Astrocyte (in vitro differentiated cells and primary cell): ENCODE measurements at places on chromosomes 2 and 18. TPM values are rescaled to one million over a fixed set of nuclear protein-coding genes. Genes with fewer than 3 reads are reported as not detected.
A peak's percentile ranks its signal among the peaks of the same experiment; 100 is the strongest.

DNA sequence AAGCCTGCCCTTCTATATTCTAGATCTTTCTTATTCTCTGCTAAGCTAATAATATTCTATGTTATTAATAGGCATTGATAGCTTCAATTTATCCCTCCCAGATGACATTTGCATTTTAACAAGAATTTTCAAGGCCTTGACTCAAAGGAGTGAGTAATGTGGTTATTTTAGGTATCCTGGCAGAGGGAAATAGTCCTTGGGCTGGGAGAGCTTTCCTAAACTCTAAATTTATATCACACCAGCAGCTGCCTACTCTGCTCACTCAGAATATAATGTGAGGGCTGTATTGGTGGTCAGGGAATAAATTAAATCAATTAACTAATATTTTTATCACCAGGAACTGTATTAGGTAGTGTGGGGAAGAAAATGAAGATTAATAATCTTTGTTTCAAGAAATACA, 74.8 kb upstream of the ADAM23 start:
- DNase-seq, result no peak

DNA sequence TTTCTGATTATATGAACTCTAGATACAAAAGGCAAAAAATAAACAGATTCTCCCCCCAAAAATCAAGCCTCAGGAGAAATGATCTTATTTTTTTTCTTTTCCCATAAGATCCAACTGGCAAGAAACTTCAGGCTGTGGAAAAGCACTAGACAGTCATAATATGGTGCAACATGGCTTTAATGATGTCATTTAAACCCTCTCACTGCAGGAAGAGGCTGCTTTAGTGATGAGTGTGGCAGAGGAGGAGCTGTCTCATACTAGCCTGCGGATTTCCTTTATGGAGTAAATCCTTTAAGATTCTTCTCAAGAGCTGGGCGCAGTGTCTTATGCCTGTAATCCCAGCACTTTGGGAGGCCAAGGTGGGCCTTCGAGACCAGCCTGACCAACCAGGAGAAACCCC, 83.3 kb upstream of the CD28 start:
- DNase-seq, result peak; percentile 97

GRCh38 chr2:237487496-237487895, 445 bp downstream of the MLPH start:
- DNase-seq, result no peak

GRCh38 chr2:28601616-28602015, 105.8 kb downstream of the PLB1 start:
- no peak for DNase-seq

GRCh38 chr2:230505162-230505561, 89.2 kb downstream of the SP100 start:
- DNase-seq, result no peak

- DNase-seq, result no peak
These were observed 13.6 kb upstream of the ZSCAN30 start for GRCh38 chr18:35303610-35304009.

- DNase-seq, result no peak
These were observed 278.7 kb downstream of the EN1 start for GRCh38 chr2:118568700-118569099.

- no peak for DNase-seq
These were observed 1.0 kb upstream of the PRKD3 start for GRCh38 chr2:37325625-37326071.

DNA sequence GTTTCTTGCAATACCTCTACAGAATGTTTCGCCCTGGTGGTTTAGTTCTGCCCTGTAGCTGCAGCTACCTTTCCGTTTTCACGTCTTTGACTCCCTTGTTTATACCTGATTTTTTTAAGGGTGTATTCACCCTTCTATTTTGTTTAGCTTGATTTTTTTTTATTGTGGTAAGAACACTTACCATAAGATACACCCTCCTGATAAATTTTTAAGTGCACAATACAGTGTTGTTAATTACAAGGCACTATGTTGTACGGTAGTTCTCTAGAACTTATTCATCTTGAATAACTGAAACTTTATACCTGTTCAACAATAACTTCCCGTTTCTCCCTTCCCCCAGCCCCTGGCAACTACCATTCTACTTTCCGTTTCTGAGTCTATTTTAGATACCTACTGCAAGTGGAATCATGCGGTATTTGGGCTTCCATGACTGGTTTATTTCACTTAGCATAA, 48.9 kb upstream of the NABP1 start:
- DNase-seq, result no peak

DNA sequence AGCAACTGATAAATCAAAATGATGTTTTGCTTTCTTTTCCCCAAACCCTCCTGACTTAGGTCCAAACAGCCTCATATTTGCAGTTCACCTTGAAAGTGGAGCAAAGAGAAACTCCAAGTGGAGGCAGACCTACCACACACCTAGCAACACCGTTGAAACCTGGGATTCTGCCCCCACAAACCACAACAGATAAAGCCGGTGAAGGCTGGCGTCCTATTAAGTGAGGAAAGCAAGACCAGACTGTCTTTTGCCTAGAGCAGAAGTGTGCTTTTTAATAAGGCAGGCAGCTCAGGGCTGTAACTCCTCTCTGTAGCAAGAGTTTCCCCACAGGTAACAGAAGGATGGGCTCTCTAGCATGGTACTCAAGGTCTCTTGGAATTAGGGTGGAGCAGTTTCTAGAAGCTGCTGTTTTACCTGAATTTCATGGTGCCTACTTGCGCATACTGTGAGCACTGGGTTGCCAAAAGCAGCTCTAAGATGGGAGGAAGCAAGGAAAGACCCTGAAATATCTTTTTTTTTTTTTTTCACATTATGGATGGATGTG, 336.9 kb downstream of the BCL11A start:
- DNase-seq, result no peak

DNA sequence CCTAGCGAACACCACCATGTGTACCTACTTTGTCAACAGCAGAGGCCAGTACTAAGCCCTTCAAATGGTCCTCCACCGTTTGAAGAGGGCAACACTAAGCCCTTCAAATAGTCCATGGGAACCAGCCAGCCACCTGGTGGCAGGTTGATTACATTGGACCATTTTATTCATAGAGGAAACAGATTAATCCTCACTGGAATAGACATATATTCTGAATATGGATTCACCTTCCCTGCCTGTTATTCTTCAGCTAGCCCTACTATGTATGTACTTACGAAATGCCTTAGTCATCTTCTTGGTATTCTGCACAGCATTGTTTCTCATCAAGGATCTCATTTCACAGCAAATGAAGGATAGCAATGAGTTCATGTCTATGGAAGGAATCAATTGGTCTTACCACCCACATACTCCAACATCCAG, 10.0 kb upstream of the ZNF396 start:
- DNase-seq, result peak; percentile 74

GRCh38 chr2:215920244-215921100, 92.9 kb downstream of the MREG start:
- peak; percentile 67 for DNase-seq

DNA sequence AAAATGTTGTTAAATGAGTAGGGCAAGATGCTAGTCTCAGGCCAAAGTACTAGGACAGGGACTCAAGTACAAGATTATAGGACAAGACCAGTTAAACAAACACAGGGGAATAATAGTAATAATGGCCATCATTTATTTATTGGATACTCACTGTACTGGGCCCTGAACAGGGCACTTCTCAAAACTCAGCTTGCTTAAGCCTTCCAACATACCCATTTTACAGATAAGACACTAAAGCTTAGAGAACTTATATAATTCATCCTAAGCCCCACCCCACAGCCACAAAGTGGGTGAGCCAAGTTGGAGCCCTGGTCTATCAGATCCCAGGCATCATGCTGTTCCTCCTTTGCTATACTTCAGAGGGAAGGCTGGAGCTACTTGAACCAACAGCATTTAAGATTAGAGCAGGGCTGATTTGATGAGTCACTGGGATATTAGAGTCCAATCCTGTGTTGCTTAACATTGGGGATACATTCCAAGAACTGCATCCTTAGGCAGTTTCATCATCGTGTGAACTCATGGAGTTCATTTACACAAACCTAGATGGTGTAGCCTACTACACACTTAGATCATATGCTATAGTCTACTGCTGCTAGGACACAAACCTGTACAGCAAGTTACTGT, 153.6 kb downstream of the MTCL1 start:
- DNase-seq, result peak; percentile 97

GRCh38 chr18:76233876-76234675, 261.0 kb downstream of the ZNF516 start:
- no peak for DNase-seq

- DNase-seq, result no peak
These were observed 26.8 kb upstream of the CNNM3 start for GRCh38 chr2:96789245-96789617.

DNA sequence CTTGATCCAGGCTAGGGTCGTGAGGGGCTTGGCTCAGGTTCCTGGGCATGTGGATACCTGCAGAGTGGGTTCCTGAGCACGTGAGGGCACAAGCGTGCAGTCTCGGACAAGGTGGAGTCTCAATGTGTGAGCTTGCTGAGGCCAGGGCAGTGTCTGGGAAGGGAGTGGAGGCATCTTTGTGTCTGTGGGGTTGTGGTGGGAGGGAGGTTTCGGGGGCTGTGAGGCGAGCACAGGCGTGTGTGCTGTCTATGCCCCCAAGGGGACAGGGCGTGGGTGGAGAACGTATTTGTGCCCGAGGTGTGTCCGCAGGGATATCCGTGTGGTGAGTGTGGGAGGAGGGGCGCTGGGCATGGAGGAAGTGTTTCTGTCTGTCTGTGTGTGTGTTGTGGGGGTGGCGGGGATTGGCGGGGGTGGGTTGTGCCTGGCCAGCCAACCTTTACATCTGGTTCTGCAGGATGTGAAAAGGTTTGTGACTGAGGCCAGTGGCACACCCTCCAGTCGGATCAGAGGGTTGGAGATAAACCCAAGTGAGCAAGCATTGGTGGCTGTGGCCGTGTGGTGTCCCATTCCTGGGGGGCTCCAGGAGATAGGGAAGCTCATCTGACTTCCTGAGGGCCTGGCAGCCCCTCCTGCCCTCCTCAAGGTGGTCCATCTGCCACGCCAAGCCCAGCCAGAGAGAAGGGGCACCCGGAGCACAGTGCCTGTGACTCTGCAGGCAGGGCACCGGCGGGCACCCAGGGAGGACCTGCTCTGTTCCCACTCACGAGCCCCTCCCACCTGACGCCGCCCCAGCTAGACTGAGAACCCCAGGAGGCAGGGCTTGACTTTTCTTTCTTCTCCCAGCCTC, 57.1 kb downstream of the ZFP36L2 start:
- no peak for DNase-seq

DNA sequence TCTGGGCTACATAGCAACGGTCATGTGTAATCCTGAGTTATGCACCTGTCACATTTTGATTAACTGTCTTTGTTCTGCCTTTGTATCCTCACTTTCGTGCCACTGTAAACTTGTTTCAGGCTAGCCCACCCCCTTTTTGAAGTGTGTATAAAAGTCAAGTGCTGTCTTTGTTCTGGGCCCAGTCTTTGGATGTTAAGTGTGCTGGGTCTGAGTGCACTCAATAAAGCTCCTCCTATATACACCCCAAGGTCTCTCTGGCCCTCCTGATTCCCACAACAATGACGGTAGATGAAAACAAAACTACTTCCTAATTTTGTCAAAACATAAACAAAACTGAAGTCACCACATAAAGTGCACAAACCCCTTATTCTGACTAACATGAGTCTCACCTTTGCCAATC, 633.4 kb downstream of the DSC3 start:
- no peak for DNase-seq

DNA sequence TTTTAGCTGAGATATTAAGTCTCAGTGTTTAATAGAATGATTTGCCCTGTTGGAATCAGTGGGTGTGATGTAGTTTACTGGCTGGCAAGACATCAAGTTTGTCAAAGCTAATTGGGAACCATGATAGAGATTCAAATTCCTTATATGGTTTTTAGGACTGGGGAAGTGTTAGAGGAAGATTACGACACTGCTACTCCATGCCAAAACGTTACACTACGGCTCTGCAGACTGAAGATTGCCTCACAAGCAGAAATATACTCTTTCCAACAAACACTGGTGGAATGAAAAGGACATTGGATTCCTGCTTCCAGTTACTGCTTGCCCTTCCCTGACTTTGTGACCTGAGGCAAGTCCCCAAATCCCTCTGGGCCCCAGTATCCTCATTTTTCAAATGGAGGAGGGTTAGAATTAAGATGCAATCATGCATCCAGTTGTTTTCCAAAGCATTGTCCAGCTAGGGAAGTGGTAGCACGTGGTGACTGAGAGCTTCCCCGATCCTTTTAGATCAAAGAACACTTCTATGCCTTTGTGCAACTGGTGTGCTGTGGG, 147.6 kb downstream of the CDC42EP3 start:
- peak; percentile 78 for DNase-seq

Gene C2orf81
- total RNA-seq, result 2.1 and 2.5 TPM in 2 replicates

Gene SLC9A4
- total RNA-seq, result 0.07 and 0.09 TPM in 2 replicates

Gene RTP5
- total RNA-seq, result not detected in 2 replicates

Gene SGPP2
- 0.19 and 0.20 TPM in 2 replicates for total RNA-seq

Gene CHRND
- total RNA-seq, result not detected in 2 replicates

Gene HOXD8
- not detected in 2 replicates for total RNA-seq

Gene OST4
- 395 and 419 TPM in 2 replicates for total RNA-seq
